ENCODE measurements at places on chromosomes 7 and 10.

DNA sequence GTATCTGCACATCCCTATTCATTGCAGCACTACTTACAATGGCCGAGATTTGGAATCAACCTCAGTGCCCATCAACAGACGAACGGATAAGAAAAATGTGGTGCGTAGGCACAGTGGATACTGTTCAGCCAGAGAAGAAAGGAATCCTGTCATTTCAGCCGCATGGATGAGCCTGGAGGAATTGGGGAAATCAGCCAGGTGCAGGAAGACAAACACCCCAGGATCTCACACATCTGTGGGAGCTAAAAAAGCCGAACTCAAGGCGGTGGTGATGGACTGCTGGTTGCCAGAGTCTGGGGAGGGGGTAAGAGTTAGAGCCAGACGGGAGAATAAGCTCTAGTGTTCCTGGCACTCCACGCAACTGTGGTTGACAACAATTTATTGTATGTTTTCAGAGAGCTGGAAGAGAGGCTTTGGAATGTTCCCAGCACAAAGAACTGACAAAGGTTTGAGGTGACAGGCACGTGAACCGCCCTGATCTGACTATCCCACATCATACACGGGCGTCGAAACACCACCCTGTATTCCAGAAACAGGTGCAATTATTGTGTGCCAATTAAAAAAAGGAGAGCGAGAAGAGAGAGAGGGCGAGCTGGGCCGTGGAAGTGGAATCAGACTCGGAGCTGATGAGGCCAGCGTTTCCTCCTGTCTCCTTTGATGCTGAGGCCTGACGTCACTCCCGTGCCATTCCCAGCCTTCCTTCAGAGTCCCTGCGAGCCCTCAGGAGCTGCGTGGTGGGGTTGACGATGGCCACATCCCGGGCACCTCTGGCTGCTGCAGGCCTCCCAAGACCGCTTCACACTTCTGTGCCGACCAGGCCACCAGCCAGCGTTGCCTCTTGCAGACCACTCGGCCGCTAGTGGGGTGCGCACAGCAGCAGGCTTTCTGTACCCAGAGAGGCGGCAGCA is 189.5 kb downstream of the DNAJB6 start:
- DNase-seq = no peak

DNA sequence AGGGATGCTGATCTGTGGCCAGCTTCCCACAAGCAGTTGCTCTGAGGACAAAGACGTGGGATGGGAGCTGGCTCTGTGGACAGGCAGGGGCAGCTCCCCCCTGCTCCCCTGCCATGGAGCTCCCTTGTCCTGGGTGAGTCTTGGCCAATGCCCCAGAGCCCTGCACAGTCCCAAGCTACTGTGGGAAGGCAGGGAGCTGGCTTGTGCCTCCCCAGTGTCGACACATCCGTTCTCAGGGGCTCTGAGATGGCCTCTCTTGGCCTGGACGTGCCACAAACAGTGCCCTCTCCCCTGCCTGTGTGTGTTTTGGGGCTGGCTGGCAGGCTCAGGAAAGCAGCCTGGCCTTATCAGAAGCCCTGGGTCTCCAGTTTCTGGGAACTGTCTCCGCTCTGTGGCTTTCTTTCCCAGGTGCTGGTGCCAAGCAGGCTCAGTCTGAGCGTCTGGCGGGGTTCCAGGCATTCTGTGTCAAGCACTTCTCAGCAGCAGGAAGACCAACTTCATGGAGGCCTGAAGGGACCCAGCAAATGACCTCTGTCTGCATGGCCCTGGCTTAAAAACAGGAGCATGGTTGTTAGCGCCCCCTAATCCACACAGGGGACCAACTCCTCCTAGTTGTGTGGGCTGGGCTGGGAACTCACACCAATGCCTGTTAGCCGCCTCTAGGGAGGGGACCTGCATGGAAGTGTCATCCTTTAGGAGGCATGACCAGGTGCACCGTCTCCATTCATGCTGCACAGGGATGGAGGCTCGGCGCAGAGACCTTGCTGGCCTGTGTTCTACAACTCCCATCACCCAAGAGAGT is 375.2 kb downstream of the RPS24 start:
- DNase-seq = no peak

DNA sequence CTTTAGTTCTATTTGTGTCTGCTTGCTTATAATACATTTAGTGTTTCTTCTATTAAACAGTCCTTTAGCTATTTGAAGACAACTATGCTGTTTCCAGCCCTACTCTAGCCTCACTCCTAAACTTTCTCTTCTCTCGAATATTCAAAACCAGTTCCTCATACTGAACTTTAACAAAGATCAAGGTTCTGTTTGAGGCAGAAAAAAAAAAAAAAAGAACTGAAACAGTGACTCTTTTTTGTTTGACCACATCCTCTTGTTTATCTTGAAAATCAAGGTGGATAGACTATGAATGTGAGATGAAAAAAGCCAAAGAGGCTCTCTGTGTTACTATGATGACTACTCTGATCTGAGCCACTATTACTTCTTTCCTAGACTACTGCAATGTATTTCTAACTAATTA is 154.3 kb downstream of the ZNF365 start:
- DNase-seq = no peak

- DNase-seq = no peak
Observed at GRCh38 chr7:157377436-157378124, 40.8 kb downstream of the DNAJB6 start.

GRCh38 chr7:29217113-29217512 is 22.5 kb downstream of the CHN2 start:
- DNase-seq = no peak

- no peak for DNase-seq
Observed at GRCh38 chr10:43437141-43437870, 395 bp downstream of the ZNF487 start.

DNA sequence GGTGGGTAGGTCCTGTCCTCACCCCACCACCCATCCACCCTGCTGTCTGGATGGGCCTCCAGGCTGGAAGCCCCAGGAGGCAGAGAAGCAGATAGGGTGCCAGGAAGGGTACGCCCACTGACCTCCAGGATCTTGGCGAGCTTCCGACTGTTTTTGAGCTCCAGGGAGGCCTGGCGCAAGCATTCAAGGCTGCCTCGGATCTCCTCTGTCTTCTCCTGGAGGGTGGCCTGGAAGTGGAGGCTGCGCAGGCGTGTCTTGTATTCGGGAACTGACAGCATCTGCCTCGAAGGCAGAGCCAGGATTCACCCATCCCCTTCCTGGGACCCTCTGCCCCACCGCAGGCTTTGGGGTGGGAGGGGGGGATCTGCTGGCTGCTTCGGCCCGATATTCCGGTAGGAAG is 48.4 kb downstream of the GRID2IP start:
- no peak for DNase-seq

All from Kasumi-1 (cell line).